ENCODE measurements at places on chromosomes 6 and 20.
A peak's percentile ranks its signal among the peaks of the same experiment; 100 is the strongest.

DNA sequence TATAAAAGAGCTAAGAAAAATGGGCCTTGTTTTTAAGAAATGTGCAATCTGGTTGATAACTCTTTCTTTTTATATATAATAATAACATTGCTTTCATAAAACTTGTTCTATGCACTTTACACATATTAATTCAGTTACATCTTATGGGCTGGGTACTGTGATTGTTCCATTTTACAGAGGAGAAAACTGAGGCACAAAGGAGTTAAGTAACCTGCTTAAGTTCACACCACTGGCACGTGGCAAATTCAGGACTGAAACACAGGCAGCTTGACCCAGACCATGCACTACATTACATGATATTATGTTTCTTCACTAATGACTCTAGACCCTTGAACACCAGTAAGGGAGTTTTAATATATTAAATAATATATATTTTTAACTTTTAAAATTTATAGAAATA, 15.4 kb upstream of the IYD start:
- DNase-seq, result no peak

DNA sequence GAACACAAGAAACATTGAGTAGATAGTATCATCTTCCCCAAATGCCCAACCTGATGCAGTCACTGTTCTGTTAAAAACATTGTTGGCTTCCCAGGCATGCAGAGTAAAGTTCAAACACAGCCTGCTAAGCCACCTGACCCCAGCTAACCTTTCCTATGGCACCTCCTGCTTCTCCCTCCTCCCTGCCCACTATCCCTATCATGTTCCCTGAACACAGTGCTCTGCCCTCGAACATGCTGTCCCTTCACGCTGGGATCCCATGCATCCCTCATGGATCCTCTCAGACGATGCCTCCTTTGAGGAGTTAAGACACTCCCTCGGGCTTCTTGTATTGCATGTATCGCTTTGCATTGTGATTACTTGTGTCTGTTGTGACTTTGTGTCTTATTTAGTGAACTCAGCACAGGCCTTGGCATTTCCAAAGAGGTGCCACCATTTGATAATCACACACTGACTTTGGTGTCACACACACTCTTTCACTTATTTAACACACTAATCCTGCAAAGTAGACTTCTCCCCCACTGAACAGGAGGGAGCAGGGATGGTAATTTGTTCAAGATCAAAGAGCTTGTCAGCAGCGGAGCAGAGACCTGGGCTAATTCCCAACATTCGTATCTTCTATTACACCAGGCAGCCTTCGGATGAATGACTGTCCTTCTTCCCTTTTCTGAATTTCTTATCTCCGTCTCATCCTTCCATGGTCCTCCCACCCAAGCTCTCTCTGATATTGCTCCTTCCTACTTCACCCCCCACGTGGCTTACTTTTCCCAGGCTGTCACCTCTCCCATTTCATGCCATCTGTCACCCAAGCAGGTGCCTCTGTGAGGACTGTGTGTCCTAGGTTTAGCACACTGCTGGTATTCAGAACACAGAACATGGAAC, 28.3 kb upstream of the SMIM29 start:
- no peak for DNase-seq

- no peak for DNase-seq
Observed at GRCh38 chr6:162621246-162621645, 106.3 kb downstream of the PRKN start.

DNA sequence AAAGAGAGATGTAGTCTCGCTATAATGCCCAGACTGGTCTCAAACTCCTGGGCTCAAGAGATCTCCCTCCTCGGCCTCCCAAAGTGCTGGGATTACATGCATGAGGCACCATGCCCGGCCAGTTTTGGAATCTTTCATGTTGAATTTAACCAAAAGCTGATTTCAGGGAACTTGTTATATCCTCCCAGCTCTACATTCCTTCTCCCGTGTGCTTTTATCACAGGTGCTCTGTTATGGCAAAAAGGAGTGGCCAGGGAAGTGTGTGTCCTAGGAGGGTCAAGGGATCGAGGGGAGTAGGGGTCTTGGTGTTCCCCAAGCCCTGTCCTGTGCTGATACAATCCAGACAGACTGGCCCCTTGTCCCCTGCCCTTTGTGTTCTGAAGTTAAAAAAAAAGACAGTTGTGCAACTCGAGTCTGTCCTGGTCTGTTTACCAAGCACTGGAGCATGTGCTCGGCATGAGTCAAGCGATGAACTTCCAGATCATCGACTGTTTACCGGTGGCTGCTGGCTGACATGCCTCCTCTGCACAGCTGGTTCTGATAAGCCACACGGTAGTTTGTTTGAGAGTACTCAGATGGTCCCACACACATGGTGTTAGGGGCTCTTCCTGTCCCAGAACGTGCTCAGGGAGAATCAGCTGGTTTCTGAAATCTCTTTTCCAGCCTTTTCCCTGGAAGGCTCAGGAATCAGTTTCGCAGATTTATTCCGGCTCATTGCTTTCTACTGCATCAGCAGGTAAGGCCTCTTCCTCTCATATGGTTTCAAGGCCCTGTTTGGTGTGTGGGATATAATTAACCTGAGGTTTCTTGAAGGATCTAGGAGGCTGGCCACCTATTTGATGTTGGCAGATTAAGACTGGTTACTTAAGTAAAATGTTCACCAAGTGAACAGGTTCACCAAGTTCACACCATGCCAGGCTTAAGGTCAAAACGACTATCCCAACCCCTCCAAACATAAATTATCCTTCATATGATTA, 52.6 kb upstream of the NAA20 start:
- DNase-seq, result no peak

DNA sequence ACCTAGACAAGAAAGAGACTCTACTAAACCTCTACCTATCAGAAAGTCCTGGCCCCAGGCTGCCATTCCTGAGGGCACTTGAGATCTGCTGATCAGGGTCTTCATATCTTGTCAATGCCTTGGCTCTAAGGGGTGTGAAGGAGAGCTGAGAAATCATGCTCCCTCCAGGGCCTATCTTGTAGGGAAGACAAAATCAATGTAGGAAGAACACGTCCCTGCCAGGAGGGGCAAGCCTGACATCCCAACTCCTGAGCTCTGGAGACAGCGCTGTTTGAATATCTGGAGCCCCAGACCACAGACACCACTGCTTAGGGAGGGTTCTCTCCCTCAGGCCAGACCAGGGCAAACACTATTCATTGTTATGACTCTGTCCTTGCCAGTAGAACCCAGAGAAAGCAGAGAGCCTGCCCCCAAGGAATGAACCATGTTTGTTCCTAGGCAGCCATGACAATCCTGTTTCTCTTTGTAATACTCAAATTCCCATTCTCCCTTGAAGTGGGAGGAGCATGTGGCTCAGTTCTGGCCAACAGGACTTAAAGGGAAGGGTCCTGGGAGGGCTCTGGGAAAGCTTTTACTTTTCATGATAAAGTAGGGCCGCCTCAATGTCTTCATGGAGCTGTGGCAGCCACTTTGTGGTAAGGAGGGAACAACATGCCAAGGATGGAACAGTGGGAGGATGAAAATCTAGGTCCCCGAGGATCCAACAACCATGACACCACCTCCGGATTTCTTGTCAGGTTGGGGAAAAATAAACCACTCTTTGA, 1.8 kb upstream of the FASTKD5 start:
- DNase-seq, result no peak

GRCh38 chr6:163916315-163917081, 502.0 kb downstream of the QKI start:
- DNase-seq, result peak; percentile 26

GRCh38 chr6:92339936-92340640, 1079.3 kb downstream of the EPHA7 start:
- DNase-seq, result no peak

DNA sequence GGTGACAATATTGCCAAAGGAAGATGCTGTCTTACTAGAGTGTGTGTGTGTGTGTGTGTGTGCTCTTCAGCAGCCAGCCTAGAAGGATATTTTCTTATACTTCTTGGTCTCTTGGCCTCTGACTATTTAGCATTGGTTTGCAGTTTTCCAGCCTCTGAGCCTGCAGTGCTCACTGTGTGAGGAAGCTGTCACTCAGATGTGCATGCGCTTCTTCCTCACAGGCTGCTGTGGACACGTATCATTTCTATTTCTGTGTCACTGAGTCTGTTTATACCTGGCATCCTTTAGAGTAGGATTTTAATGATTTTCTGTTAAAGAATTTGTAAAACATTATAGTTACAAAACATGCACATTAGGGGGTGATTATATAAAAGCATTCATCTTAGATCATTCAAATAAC, 83.3 kb downstream of the ALDH8A1 start:
- no peak for DNase-seq

DNA sequence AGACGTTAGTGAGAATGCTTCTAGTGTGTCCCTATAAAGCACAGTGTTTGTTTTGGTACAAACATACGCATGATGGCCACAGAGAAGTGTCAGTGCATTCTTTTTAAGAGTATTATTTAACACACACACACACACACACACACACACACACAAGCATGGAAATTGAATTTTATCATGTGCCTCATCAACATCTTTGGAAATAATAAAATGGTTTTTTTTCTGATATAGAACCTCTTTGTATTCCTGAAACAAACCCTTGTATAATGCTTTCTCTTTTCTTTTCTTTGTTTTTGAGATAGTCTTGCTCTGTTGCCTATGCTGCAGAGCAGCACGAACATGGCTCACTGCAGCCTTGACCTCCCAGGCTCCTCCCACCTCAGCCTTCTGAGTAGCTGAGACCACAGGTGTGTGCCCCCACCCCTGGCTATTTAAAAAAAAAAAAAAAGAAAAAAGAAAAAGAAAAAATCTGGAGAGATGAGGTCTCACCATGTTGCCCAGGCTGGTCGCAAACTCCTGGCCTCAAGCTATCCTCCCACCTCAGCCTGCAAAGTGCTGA, 116.2 kb upstream of the SYNDIG1 start:
- DNase-seq, result no peak

- DNase-seq, result no peak
Observed at GRCh38 chr6:25697537-25698340, 45.7 kb downstream of the SCGN start.

DNA sequence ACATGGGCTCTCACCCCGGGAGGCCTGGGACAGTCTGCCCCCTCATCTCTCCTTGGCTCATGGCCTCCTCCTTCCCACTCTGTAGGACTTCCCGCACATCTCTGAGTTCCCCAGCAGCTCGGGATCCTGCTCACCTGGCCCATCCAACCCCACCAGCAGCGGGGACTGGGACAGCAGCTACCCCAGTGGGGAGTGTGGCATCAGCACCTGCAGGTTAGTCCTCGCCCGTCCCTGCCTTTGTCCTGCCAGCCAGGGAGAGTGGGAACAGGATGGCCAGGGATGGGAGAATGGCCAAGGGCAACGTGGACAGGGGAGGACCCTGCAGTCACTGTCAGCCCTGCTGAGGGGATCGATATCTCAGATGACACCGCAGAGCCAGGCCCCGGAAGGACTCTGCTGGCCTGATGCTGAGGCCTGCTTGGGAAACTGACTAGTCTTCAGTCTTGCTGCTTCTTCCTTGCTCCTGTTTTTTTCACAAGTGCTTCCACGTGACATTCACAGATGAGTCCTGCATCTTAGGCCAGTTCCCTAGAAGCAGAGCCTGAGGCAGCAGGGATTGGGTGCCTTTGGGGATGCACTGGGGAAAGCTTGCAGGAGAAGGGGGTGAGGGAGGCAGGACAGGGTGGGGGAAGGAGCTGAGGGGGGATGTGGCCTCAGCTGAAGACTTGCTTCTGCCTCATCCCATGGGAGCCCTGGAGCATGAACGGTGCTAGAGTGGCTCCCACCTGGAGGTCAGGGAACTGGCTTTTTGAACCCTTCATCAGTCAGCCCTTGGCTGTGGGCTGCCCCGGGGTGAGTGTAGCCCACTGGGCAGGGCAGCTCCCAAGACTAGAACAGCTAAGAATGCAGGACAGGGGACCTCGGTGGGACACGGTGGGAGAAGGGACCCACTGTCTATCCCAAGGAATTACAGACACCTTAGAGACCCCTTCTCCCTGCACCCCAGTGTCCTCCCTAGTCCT, 120.1 kb downstream of the JPH2 start:
- no peak for DNase-seq

- DNase-seq, result no peak
Observed at GRCh38 chr20:20520776-20521175, 152.9 kb downstream of the INSM1 start.

DNA sequence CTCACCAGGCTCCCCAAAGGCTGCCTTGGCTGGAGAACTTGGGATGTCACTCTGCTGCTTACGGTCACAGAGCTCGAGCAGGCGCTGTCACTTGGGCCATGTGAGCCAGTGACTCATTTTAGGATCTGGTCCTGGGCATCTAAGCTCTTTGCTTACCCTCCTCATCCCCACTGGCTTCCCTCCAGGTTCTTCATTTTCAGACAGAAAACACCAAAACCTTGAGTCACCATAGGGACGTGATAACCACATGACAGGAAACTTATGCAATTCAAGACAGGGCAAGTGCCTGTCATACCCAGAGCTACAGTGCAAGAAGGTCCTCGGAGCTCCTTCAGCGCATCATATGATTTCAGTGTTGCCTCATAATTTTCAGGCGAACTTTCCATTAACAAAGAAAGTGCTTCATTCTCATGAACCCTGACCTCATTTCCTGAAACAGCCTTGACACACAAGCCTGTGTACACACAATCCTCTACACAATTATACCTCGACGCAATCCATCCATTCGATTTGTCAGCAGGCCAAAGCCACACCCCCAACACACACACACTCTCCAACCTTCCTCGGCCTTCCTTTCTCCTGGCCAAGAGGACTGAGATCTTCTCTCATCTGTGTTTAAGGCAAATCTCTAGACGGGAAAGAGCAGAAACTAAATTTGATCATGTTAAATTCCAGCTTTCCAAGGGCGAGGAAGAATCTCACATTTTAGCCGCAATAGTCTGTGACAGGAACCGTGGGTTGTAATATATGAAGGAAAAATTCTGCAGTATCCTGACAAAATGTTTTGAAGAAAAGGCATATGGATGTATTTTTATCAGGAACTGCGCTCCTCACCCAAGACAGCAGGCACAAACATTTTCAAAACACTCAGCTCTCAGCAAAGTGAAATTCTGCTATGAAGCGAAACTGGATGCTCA, 25.3 kb downstream of the TBC1D7 start:
- DNase-seq, result no peak

GRCh38 chr6:1796706-1797529, 187.2 kb downstream of the FOXC1 start:
- no peak for DNase-seq

DNA sequence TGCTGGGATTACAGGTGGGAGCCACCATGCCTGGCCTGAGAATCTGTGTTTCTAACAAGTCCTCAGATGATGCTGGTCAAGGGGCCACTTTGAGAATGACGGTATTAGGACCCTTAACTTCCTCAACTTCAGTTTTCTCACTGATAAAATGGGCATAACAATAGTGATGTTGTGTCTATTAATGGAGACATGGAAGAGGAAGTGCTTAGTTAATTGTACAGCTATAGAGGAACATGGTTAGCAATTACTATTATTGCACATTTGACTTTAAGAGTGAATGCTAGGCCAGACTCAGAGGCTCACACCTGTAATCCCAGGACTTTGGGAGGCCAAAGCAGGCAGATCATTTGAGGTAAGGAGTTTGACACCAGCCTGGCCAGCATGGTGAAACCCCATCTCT, 12.7 kb downstream of the DPPA5 start:
- no peak for DNase-seq
